Renal cortex interstitium (tissue), 15 donors: ENCODE measurements at places on chromosomes 2 and 18. TPM values are rescaled to one million over a fixed set of nuclear protein-coding genes. Genes with fewer than 3 reads are reported as not detected.

- DNase-seq: no peak
Measured at GRCh38 chr18:32473325-32473724, 2.6 kb upstream of the GAREM1 start.

- DNase-seq: no peak
Measured at GRCh38 chr18:59159986-59160385, 20.3 kb downstream of the SEC11C start.

Gene RGPD8
- 3.5 TPM for polyA plus RNA-seq

DNA sequence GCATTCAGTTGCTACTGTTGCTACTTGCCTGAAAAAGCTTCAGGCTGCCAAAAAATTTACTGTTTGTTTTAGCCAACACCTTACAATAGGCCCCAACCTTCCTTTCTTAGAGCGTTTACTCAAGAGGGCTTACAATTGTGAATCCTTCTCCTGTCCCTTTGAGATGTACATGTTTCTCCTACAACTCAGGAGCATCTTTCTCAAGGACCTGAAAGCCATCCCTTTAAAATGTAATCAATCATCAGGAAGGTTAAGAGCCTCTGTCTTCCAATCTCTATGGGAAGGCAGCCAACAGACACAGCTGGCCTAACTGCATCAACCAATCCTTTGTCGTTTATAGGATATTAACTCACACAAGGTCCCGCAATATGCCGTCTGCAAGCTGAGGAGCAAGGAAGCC, 3.4 kb upstream of the IER3IP1 start:
- DNase-seq: no peak

- DNase-seq: no peak
Measured at GRCh38 chr2:119366161-119366648, 429 bp downstream of the C2orf76 start.

Gene TSPYL6
- polyA plus RNA-seq: not detected

DNA sequence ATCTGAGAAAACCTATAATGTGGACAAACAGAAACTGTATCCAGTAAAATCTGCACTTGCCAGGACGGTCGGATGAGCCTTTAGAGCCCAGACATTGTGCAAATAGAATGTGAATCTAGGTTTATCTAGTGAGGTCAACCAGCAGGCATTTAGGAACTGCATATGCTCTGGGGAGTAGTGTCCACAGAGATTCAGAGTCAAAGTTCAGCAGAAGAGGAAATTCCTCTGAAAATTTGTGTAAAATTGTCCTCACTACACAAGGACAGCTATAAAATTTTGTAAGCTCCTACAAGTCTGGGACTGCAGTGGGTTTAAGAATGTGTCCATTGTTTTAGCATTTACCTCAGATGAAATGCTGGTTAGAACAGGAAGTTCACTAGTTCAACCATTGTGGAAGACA, 9.8 kb upstream of the NDUFV2 start:
- DNase-seq: no peak

GRCh38 chr2:180258579-180258978, 251.5 kb upstream of the CWC22 start:
- DNase-seq: no peak

Gene RAD51AP2
- polyA plus RNA-seq: 0.23 TPM

- DNase-seq: no peak
Measured at GRCh38 chr18:62881509-62882016, 166.2 kb downstream of the PHLPP1 start.

DNA sequence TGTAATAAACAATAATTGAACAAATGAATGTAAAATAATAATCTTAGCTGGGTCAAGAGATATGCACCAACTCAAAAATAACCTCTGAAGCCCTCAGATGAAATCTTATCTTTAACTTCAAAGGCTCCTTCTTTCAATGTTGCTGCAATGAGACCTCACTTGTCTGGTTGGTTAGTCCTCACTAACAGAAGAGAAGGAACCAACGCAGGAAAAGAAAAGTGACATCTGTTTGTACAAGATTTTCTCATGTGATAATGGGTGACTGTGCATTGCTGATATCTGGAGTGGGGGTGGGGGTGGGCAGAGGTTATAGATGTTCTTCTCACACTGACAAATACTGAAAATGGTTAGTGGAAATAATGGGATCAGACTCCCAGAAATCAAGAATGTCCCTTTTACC, 2.6 kb downstream of the SCN7A start:
- no peak for DNase-seq

Gene SPEG
- polyA plus RNA-seq: 9.2 TPM

Gene CRYGC
- not detected for polyA plus RNA-seq

DNA sequence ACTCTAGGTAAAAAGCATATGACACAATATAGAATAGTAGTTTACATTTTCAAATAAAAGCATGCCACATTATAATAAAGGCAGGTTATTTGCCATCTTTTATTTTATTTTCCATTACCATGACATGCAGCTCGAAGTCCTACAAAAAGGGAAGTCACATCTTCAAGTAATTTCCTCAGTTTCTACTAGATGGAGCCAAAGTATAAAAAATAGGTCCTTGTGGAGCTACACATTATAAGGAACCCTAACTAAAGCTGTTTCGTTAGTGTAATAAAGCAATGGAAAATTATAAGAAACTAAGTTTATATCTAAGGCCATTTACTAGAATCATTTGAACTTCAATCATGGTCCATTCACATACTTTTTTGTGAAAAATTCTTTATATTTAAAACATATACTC, 674.5 kb downstream of the KCNJ3 start:
- peak; percentile 11 for DNase-seq

DNA sequence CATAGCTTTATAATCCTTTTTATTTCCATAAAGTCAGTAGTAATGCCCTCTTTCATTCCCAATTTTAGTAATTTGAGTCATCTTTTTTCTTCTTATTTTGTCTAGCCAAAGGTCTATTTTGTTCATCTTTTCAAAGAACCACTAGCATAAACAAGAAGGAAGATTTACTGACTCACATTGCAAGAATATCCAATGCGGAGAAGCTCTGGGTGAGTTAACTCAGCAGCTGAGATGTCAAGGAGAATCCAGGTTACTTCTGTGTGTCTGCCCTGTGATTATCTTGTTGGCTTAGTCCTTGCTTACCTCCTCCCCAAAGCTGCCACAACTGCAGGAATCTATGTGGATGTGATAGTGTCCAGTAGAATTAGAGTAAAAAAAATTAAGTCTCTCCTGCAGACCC, 311.4 kb upstream of the NCKAP5 start:
- no peak for DNase-seq

Gene RPRM
- polyA plus RNA-seq: 6.7 TPM
